ENCODE measurements at places on chromosomes 4 and X. TPM values are rescaled to one million over a fixed set of nuclear protein-coding genes. Genes with fewer than 3 reads are reported as not detected.

GRCh38 chrX:152941328-152942076 is 43.6 kb downstream of the ZNF185 start:
- H3K36me3 ChIP-seq = no peaks in the 10 kb centered on the region
- H3K4me1 ChIP-seq = peaks cover 2% of the 10 kb centered on the region
- H3K27me3 ChIP-seq = peaks cover 6% of the 10 kb centered on the region
- DNase-seq = peak; percentile 89

GRCh38 chrX:136780763-136781162 is at the start of gene ARHGEF6:
Gene ARHGEF6 (minus strand): TSS chrX:136780932. CDS start chrX:136780882, 50 bp downstream.
- peaks cover 2% of the 10 kb centered on the region for H3K4me1 ChIP-seq
- no peak for DNase-seq
- no peak within 1 kb of the TSS for H3K4me3 ChIP-seq
- H3K27ac ChIP-seq = no peak within 1 kb of the TSS

DNA sequence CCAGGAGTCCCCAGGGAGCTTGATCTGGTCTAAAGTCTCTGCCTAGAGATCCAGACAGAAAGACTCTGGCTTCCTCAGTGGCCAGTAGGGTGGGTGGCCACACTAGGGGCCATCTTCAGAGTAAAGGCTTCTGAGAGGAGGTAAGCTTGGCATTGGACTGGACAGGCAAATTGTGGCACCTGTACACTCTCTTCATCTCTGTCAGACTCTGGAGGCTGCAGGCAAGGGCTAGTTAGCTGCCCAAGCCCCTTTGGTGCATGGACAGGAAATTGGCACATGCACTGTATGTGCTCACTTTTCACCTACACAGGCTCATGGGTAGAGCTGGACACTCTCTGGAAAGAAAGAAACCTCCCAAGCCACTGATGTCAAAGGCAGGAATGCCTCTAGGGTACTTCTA is 142.8 kb downstream of the PJA1 start:
- peaks cover 9% of the 10 kb centered on the region for H3K27me3 ChIP-seq
- no peak for DNase-seq
- no peak overlapping the region for H3K4me3 ChIP-seq

Gene ARAP2
- 1.8 TPM for total RNA-seq

Gene TXLNG
- total RNA-seq = 7.0 TPM
